Gastroesophageal sphincter (tissue), 4 donors: ENCODE measurements at places on chromosomes 5 and 9. TPM values are rescaled to one million over a fixed set of nuclear protein-coding genes. Genes with fewer than 3 reads are reported as not detected.

GRCh38 chr5:171773106-171773505 lies 12.5 kb upstream of the SMIM23 start:
- H3K27ac ChIP-seq: no peak overlapping the region
- no peaks in the 10 kb centered on the region for H3K36me3 ChIP-seq
- no peak for ATAC-seq
- no peak overlapping the region for H3K4me3 ChIP-seq
- no peaks in the 10 kb centered on the region for H3K4me1 ChIP-seq
- peaks cover 18% of the 10 kb centered on the region for H3K27me3 ChIP-seq

Gene NKD2
- total RNA-seq: 1.8 TPM

- H3K27ac ChIP-seq: no peak overlapping the region
- ATAC-seq: no peak
- H3K27me3 ChIP-seq: no peaks in the 10 kb centered on the region
- no peaks in the 10 kb centered on the region for H3K36me3 ChIP-seq
Observed at GRCh38 chr9:24118190-24118589, 292.1 kb upstream of the ELAVL2 start.

- H3K4me3 ChIP-seq: no peak overlapping the region
- no peaks in the 10 kb centered on the region for H3K27me3 ChIP-seq
- peaks cover 57% of the 10 kb centered on the region for H3K4me1 ChIP-seq
- H3K27ac ChIP-seq: no peak overlapping the region
- no peak for ATAC-seq
Observed at GRCh38 chr5:78601559-78602314, 46.8 kb downstream of the LHFPL2 start.

GRCh38 chr5:111427762-111428161 lies 84.6 kb downstream of the STARD4 start:
- H3K27ac ChIP-seq: no peak overlapping the region
- no peaks in the 10 kb centered on the region for H3K36me3 ChIP-seq
- no peaks in the 10 kb centered on the region for H3K27me3 ChIP-seq
- no peak overlapping the region for H3K4me3 ChIP-seq

DNA sequence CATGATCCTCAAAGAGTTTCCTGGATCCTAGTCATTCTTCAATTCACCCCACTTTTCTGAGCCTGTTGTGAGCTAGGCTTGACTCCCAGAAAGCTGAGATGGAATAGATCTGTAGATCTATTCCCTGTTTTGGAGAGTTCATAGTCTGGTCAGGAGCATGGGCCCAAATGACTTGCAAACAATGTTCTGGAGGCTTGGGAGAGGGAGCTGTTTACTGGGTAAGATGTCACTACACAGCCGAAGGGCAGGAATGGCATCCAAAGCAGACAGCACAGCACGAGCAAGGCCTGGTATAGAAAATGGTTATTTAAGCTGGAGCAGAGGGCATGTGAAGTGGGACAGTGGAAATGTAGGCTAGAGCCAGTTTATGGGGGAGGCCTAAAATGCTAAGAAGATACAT lies 152.5 kb upstream of the ALDH1B1 start:
- H3K27ac ChIP-seq: no peak overlapping the region
- no peak overlapping the region for H3K4me3 ChIP-seq
- H3K36me3 ChIP-seq: no peaks in the 10 kb centered on the region
- H3K27me3 ChIP-seq: no peaks in the 10 kb centered on the region
- no peaks in the 10 kb centered on the region for H3K4me1 ChIP-seq

Gene GTF2H2C
- total RNA-seq: 32.8 TPM

- no peaks in the 10 kb centered on the region for H3K36me3 ChIP-seq
- peaks cover 23% of the 10 kb centered on the region for H3K27me3 ChIP-seq
- ATAC-seq: no peak
- H3K4me3 ChIP-seq: no peak overlapping the region
- H3K27ac ChIP-seq: no peak overlapping the region
- no peaks in the 10 kb centered on the region for H3K4me1 ChIP-seq
Observed at GRCh38 chr5:178784391-178784790, 53.9 kb upstream of the ZNF354A start.

DNA sequence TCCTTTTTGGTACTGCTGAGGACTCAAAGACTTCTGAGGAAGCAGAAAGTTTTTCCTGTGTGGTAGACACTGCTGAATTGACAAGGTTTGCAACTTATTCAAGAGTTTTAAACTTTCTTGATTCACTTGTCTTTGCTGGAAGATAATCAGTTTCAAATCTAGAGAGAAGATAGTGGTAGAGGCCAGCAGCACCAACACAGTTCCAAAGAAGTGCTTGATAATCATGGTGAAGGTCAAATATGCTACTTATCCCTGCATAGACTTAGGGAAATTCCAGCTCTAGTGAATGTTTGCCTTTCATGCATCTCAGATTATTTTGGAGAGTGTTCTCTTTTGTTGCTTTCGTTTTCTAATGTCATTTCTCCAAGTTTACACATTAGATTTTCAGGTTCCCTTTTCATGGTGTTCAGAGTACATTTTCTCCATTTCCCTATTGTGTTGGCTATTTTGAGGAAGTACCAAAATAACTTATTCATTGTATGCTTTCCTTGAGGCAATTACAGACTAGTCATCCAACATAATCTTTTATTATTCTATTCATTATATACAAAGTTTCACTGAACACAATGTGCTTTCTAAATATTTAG lies 550 bp downstream of the IFNE start:
- H3K36me3 ChIP-seq: no peaks in the 10 kb centered on the region
- no peaks in the 10 kb centered on the region for H3K27me3 ChIP-seq
- no peak overlapping the region for H3K27ac ChIP-seq
- no peak overlapping the region for H3K4me3 ChIP-seq

Gene SLC28A3
- 0.49 TPM for total RNA-seq

- H3K4me3 ChIP-seq: no peak overlapping the region
- no peaks in the 10 kb centered on the region for H3K4me1 ChIP-seq
- H3K36me3 ChIP-seq: no peaks in the 10 kb centered on the region
- no peak overlapping the region for H3K27ac ChIP-seq
Observed at GRCh38 chr5:148584103-148584502, 70.2 kb downstream of the HTR4 start.

- ATAC-seq: no peak
- peaks cover 51% of the 10 kb centered on the region for H3K4me1 ChIP-seq
- H3K27me3 ChIP-seq: peaks cover 74% of the 10 kb centered on the region
- H3K27ac ChIP-seq: peak overlapping the region; percentile 80
- H3K36me3 ChIP-seq: no peaks in the 10 kb centered on the region
- H3K4me3 ChIP-seq: peak overlapping the region; percentile 56
Observed at GRCh38 chr5:83475391-83475863, 3.9 kb downstream of the VCAN start.

DNA sequence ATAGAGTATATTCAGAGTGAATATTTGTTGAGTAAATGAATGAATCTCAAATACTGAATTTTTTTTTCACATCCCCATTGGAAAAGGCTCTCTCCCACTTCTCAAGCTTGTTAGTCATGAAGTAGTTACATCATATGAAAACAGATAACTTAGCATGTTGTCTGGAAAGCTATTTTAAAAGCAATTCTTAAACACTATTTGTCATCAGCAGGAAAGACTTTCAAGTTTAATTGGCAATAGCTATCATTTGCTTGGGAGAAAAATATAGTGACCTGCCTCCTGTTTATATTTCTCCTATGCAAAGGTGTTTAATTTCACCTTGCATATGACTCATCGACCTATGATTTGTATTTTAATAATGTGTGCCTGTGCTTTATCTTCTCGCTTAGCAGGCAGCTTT lies 499.8 kb upstream of the GRIA1 start:
- H3K27ac ChIP-seq: no peak overlapping the region
- no peak overlapping the region for H3K4me3 ChIP-seq
- H3K36me3 ChIP-seq: no peaks in the 10 kb centered on the region
- no peak for ATAC-seq
- no peaks in the 10 kb centered on the region for H3K27me3 ChIP-seq
- H3K4me1 ChIP-seq: no peaks in the 10 kb centered on the region

Gene ANKRD31
- not detected for total RNA-seq

DNA sequence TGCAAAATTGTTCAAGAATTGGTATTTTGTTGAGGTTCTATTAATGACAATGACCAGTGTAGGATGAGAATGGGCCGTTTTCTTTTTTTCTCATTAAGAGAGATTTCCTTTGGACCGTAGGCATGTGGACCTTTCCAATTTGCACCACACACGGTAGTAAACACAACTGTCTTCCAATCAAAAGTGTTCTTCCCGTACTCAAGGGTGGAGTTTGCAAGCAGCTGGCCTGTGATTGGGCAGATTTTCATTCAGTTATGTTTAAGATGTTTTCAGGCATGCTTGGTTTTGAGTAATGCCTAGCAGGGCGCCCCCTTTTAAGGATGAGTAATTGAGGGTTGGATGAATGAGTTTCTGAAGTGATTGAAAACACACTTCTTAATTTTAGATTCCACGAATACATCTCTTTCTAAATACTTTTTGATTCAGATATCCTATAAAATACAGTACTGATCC lies 2.5 kb downstream of the KDM3B start:
- H3K4me1 ChIP-seq: no peaks in the 10 kb centered on the region
- no peaks in the 10 kb centered on the region for H3K36me3 ChIP-seq
- no peak for ATAC-seq
- peak overlapping the region; percentile 99 for H3K27ac ChIP-seq
- peak overlapping the region; percentile 94 for H3K4me3 ChIP-seq

Gene BTNL3
- total RNA-seq: not detected

DNA sequence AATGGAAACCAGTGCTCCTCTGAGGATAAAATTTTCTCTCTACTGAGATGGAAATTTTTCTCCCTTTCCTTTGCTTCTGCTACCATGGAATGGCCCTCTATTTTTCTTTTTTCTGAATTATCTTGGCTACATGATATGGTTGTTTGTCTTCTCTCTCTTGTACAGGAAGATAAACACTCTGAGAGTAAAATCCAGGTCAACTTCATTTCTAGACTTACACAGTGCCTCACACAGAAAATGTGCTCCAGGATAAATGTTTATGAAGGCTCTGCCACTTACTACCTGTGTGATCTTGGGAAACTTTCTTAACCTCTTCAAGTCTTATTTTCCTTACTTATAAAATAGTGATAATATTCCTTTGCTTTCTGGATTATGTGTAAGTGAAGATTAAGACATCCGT lies 153.9 kb downstream of the PRELID2 start:
- H3K27me3 ChIP-seq: no peaks in the 10 kb centered on the region
- H3K4me3 ChIP-seq: no peak overlapping the region

Gene HRCT1
- total RNA-seq: 10.1 TPM

GRCh38 chr5:55994495-55994997 lies at the start of gene IL6ST:
Gene IL6ST (minus strand): TSS chr5:55994963. CDS start chr5:55976278, 18,685 bp downstream.
- H3K36me3 ChIP-seq: no peaks in the 10 kb centered on the region
- H3K4me1 ChIP-seq: peaks cover 51% of the 10 kb centered on the region
- ATAC-seq: peak; percentile 56
- peak within 1 kb of the TSS; percentile 86 for H3K27ac ChIP-seq

DNA sequence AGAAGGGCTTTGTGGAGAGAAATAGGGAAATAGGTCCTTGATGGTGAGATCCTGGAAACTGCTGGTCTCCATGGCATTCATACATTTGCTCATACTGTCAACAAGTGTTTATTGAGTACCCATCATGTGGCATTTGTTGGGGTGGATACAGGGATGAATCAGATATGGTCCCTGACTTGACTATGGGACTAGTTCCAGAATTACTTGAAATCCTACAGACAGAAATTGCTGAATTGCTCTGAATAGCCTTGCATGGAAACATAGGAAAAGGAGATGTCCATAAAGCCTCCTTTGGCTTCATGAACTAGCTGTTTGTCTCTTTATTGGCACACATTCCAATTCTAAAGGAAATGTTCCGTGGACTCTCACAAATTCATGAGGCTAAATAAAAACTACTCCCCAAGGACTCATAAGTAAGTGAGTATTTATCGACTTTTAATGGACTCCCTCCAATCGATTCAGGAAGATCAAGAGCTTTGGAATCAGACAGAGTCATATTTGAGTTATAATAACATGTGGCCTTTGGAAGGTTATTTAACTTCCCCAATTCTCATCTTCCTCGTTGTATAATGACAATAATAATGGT lies 122.4 kb upstream of the C6 start:
- ATAC-seq: no peak
- no peak overlapping the region for H3K27ac ChIP-seq
- no peaks in the 10 kb centered on the region for H3K27me3 ChIP-seq
- H3K36me3 ChIP-seq: no peaks in the 10 kb centered on the region
- no peak overlapping the region for H3K4me3 ChIP-seq
- H3K4me1 ChIP-seq: no peaks in the 10 kb centered on the region

- no peak for ATAC-seq
- no peaks in the 10 kb centered on the region for H3K36me3 ChIP-seq
- H3K4me3 ChIP-seq: no peak overlapping the region
Observed at GRCh38 chr5:135102716-135103574, 68.9 kb upstream of the PITX1 start.

Gene IGFBPL1
- 3.2 TPM for total RNA-seq

DNA sequence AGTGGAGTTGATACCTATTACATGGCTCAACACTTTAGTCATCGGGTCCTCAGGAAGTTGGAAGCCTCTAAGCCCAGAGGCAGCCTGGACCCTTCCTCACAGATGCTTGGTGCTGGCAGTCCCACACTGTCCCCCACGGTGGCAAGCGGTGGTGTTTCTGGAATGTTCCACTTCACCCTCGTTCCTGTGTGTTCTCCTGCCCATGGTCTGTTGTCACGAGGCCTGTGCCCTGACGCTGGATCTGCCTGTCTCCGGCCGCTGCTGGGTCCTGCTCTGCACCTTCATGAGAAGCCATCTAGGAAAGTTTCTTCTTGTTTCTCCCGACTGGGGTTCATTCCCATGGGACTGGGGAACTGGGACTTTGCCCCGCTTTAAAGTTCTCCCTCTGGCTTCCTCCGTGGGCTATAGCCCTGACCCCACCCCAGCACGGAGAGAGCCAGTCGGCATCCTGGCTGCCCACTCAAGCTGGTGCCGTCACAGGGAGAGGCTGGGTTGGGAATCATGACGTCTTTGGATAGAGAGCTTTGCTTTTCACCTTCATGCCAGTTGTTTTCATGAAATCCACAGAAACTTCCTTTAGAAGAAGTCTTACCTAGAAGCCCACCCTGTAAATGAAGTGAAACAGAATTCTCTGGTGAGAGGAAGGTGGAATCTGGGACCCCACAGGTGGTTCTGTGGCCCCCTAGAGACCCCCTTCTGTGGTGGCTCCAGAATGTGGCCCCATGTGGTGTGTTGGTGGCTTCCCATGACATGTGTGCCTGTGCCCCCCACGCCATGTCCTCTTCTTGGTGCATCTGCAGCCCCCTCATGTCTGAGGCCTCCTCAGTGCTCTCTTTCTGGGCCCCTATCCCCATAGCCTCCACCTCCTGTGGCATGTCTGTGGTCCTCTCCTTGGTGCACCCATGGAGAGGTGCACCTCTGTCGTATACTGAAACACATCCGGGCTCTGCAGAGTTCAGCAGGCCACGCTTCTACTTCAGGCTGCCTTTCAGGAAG lies 43.8 kb downstream of the TRIP13 start:
- no peaks in the 10 kb centered on the region for H3K36me3 ChIP-seq
- ATAC-seq: no peak
- H3K4me3 ChIP-seq: no peak overlapping the region
- H3K27ac ChIP-seq: no peak overlapping the region
- H3K27me3 ChIP-seq: no peaks in the 10 kb centered on the region

Gene HTR4
- not detected for total RNA-seq
